Effector CD4-positive, alpha-beta T cell (primary cell): ENCODE measurements at places on chromosomes 4 and X.
A peak's percentile ranks its signal among the peaks of the same experiment; 100 is the strongest.

DNA sequence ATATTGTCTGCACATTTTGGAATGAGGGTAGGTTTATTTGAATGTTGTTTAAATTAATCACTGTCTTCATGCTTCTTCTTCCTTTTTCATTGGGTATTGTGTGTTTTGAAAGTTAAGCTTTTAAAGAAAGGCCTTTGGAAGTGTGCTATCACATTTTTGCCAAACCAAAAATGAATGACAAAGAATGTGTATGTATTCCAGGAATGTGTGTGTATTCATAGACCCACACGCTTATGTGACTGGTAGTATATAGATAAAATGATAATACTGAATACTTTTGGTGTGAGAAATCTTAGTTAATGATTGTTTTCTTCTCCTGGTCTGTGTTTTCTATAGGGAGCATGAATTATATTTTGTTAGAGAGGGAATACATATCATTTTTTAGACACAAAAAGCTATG, 404.4 kb downstream of the TLL1 start:
- no peak for DNase-seq

GRCh38 chr4:169566021-169566818, 46.2 kb downstream of the NEK1 start:
- DNase-seq = no peak

- no peak for DNase-seq
Measured at GRCh38 chr4:109072595-109072994, 229.9 kb downstream of the COL25A1 start.

GRCh38 chr4:137635601-137636000, 103.3 kb upstream of the PCDH18 start:
- no peak for DNase-seq

DNA sequence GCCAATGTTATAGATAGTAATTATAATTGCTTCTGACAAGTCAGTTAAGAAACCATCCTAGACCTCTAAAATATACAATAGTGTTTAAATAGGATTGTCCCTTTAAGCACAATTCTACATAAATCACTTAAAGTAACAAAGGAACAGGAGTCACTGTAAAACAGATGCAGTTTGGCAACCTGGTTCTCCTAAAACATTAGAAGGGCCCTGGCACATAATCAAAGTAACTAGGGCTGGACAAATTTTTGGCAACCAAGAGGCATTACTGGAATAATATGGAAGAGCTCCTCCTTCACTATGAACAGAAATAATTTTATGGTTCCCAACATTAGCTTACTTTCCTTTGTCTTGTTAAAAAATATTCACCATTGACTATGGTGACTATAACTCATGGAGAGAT, 75.0 kb upstream of the CCDC160 start:
- DNase-seq = no peak

DNA sequence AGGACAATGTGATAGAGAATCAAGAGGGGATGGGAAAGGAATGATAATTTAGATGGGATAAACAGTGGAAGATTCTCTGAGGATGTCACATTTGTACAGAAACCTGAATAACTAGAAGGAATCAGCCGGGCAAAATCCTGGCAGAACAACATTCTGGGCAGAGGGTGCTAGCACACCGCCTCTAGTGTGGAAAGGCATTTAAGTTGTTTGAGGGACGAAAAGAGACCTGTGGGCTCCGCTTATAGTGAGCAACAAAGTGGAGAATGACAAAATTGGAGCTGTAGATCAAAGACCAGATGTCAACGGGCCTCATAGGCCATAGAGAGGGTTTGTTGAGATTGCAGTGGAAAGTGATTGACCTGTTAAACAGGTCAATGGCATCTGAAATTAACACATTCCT, 596.0 kb upstream of the SLIT2 start:
- DNase-seq = no peak

DNA sequence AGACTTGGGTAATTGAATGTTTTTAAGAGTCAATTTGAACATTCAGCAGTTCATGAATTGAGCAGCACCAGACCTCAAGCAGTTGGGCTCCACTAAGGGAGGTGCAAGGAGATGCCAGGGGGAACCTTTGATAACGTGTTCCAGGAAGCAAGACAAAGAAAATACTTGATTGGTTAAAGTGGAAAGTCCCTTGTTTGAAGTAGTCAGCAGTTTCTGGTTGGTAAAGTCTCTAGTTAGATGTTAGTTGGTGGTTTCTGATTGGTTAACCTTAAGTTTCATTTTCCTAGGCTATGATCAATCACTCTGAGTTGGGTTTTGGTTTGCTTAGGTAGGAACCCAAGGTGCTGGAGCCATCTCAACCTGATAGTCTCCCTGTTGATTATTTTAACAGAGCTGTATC, 4.0 kb downstream of the HERC6 start:
- DNase-seq = peak; percentile 31

- no peak for DNase-seq
Measured at GRCh38 chr4:23759066-23759465, 130.8 kb downstream of the PPARGC1A start.

- no peak for DNase-seq
Measured at GRCh38 chrX:123486297-123486696, 246.6 kb downstream of the THOC2 start.

- no peak for DNase-seq
Measured at GRCh38 chr4:139692309-139693012, 26.8 kb downstream of the MGST2 start.

- DNase-seq = no peak
Measured at GRCh38 chrX:73962948-73963347, 341.0 kb upstream of the ZCCHC13 start.

GRCh38 chr4:39698424-39699009, 581 bp downstream of the UBE2K start:
- no peak for DNase-seq

DNA sequence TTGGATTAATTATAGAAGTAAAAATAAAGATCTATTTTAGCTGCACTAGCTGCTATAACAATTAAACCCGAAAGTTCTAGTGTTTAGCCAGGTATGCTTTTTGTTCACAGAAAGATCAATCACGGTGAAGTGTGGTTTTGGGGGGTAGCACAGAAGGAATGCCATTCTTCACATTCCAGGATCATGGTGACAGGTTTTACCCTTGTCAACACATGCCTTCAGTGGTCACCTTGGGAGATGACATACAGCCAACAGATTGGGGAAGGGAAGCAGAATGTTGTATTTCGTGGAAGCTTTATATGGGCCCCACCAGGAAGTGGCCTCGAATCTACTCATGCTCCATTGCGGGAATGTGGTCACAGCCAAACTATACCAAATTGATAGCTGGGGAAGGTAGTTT, 753.6 kb downstream of the RAPGEF2 start:
- no peak for DNase-seq

DNA sequence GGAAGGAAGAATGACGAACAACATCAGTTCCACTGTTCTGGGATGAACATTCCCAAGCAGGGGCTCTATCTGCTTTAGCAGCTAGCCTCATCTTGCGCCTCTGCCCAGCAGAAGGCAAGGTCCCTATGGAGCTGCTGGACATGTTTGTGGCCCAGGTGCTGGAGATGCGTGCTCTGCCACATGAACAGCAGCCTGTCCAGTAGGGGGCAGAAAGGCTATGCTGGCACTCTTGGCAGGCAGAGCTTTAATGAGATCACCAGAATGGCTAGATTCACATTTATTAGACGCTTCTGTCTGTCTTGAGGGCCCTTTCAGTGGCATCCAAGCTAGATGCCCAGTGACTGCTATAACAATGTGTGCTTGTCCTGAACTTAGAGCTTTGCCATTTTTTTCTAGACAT, 1826.0 kb downstream of the STIM2 start:
- no peak for DNase-seq

GRCh38 chrX:71081330-71082123, 13.4 kb upstream of the SNX12 start:
- no peak for DNase-seq

DNA sequence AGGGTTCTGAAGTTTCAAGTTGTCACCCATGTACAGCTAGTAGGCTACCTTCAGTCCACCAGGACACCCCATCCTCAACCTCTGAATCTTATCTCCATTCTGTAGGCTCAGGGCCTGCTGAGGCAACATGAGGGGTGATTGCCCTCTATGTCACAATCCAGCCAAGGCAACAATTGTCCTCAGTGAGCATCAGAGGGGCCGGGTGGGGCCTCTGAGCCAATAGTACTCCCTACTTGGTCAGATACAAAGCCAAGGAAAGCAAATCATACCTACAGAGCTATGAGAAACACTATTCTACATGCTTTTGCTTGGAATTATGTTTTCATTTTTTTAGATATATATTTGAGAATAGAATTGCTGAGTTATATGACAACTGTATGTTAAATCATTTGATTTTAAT, at the start of gene ACTRT1:
Gene ACTRT1 (minus strand): TSS at position 101 of the 400 bp plus-strand sequence. CDS start 197 bp downstream, outside the sequence.
- no peak for DNase-seq

GRCh38 chr4:24179201-24179840, 289.5 kb upstream of the PPARGC1A start:
- DNase-seq = no peak

GRCh38 chrX:139905051-139905450, 27.8 kb downstream of the ATP11C start:
- no peak for DNase-seq

- DNase-seq = no peak
Measured at GRCh38 chr4:56570041-56570440, 64.5 kb downstream of the ARL9 start.

GRCh38 chr4:156946516-156947424, 24.8 kb downstream of the PDGFC start:
- DNase-seq = no peak

- DNase-seq = no peak
Measured at GRCh38 chrX:69232945-69233344, 67.7 kb upstream of the PJA1 start.

GRCh38 chr4:158818560-158819140, 49.8 kb downstream of the FNIP2 start:
- DNase-seq = no peak

- DNase-seq = no peak
Measured at GRCh38 chrX:27132862-27133261, 330.3 kb downstream of the PPP4R3C start.

DNA sequence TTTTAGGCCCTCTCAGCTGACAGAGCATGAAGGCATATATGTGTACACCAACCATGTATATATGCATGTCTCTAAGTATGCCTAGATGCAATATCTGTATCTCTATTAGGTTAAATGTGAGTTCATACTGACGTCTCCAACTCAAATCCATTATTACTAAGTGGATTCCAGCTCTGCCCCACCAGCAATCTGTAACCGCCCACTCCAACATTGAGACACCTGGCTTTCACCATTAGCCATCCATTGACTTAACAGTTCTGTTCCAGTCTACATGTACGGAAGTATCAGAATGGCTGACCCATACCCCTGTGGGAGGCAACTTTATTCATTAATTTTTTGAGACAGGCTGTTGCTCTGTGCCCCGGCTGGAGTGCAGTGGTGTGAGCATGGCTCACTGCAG, 15.0 kb upstream of the SH3TC1 start:
- no peak for DNase-seq

DNA sequence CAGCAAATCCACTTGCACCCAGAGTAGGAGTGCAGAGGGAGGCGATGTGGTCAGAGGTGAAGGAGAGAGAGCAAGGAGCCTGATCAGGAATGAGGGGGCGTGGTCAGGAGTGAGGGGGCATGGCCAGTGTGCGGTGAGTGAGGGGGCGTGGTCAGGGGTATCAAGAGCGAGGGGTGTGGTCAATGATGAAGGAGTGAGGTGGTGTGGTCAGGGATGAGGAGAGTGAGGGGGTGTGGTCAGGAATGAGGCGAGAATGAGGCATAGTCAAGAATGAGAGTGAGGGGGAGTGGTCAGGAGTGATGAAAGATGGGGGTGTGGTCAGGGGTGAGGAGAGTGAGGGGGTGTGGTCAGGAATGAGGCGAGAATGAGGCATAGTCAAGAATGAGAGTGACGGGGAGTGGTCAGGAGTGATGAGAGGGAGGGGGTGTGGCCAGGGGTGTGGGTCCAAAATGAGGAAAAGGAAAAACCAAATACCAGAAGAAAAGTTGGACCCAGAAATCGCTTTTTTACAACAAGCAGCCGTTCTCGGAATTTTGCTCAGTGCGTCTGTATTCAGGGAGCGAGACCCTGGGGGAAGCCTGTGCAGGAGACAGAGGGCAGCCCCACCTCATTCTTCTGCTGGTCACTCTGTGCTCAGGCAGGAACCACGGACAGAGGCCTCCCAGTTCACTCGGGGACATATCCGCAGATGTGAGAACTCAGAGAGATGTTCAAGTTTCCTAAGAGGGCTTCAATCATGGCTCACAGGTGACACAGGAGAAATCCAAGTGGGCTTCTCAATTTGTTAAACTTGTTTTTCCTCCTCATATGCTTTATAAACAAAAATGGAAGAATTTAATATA, 47.5 kb downstream of the MAGEA1 start:
- no peak for DNase-seq

GRCh38 chr4:100302061-100303026, 112.1 kb upstream of the DDIT4L start:
- no peak for DNase-seq

GRCh38 chr4:139018501-139018900, 2.9 kb downstream of the NOCT start:
- no peak for DNase-seq

DNA sequence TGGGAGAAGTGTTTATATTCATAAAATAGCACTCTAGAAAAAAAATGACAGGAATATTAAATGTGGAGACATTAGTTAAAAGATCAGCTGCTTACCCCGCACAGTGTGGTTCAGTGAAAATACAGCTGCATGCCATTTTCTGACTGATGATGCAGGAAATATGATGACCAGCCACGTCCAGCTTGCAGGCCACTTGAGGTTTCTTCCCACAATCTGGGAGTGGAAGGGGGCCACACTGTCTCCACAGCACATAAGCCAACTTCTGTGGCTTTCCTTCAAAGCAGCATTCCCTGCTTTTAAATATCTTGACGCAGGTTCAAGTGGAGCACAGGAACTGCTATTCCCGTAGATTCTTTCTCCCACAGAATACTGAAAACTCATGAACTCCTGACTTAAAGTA, 173.4 kb upstream of the GALNT7 start:
- DNase-seq = no peak

DNA sequence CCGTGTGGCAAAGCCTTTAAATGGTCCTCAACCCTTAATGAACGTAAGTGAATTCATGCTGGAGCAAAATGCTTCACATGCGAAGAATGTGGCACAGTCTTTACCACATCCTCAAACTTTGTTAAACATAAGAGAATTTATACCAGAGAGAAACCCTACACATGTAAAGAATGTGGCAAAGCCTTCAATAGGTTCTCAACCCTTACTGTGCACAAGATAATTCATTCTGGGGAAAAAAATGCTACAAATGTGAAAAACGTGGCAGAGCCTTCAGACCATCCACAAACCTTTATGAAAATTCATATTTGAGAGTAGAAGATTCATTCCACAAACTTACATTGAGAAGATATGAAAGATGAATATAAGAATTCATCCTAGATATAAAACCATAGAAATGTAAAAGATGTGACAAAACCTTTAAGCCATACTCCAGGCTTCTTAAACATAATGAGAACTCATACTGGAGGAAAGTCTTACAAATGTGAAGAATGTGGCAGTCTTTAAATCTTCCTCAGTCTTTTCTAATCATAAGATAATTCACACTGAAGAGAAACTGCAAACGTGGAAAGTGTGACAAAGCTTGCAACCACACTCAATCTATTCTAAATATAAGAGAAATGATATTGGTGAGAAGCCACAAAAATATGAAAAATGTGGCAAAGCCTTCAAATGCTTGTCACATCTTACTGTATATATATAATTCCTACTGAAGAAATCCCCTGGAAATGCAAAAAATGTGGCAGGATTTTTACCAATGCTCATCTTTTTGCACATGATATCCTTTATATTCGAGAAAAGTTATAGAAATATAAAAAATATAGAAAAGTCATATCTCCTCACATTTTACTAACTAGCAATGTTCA, 36.9 kb downstream of the ZNF141 start:
- no peak for DNase-seq
